Karpas-422 (cell line): ENCODE measurements at places on chromosomes 6 and 20. TPM values are rescaled to one million over a fixed set of nuclear protein-coding genes. Genes with fewer than 3 reads are reported as not detected.
A peak's percentile ranks its signal among the peaks of the same experiment; 100 is the strongest.

DNA sequence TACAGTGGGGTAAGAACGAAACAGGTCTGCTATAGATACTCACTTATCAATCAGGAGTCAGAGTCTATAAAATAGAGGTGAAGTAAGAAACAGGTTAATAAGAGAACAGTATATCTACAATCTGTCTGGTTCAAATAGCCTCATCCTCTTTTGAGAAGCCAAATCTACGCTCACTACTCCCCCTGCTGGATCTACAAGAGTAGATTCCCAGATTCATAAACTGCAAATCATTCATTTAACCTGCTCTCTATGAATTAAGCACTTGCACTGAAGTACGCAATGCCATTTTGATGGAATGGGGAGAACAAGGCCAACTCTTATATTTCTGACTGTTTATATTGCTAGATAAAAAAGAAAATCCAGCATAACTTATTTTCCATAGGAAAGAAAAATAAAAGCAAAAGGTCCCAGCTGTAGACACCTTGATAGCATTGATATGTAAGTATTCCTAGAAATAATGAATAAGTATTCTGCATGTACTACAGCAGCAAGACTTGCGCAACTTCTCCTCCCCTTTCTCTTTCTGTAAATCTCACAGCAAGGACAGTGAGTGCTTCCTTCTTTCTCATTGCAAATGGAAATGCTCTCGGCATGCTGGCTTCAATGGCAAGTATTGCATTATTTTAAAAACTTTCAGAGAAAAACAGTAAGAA, 92.3 kb downstream of the RFX6 start:
- DNase-seq: peak; percentile 83

- DNase-seq: peak; percentile 47
Observed at GRCh38 chr6:1868561-1869261, 259.0 kb downstream of the FOXC1 start.

Gene SOBP
- 16.1 and 17.8 TPM in 2 replicates for total RNA-seq

- DNase-seq: no peak
Observed at GRCh38 chr6:138970856-138971425, 17.1 kb downstream of the REPS1 start.

Gene PRDM13
- not detected in 2 replicates for total RNA-seq

Gene DZANK1
- total RNA-seq: 27.9 and 35.6 TPM in 2 replicates

Gene HACE1
- total RNA-seq: 21.5 and 41.7 TPM in 2 replicates

- no peak for DNase-seq
Observed at GRCh38 chr6:133768656-133769295, 120.1 kb upstream of the TCF21 start.

Gene PLAGL1
- 4.7 and 6.5 TPM in 2 replicates for total RNA-seq

Gene RNF144B
- 28.1 and 36.4 TPM in 2 replicates for total RNA-seq

DNA sequence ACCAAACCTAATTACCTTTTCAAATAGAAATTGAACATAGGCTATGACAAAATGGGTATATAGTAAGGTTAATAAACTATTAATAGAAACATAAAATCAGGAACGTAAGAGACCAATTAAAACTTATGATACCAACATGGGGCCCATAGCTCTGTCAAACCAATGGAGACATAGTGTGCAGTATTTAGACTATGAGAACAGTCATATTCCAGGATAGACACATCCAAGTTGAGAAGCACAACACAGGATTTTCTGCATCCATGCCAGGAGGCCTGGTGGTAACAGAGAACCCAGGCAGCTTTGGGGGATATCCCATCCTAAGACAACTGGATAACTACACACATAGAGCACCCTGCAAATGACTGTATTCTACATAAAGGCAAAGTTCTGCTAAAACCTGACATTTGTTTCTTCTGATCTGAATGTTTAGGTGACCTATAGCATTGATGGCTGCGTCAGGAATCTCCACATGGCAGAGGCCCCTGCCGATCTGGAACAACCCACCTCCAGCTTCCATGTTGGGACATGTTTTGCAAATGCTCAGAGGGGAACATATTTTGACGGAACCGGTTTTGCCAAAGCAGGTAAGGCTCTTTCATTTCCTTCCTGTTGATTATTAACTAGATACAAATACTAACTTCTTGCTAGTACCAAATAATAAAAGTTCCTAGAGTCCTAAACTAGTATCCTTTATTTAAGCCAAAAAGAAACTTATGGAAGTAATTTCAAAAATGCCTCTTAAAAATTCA, 202.7 kb downstream of the ARHGAP18 start:
- DNase-seq: no peak

DNA sequence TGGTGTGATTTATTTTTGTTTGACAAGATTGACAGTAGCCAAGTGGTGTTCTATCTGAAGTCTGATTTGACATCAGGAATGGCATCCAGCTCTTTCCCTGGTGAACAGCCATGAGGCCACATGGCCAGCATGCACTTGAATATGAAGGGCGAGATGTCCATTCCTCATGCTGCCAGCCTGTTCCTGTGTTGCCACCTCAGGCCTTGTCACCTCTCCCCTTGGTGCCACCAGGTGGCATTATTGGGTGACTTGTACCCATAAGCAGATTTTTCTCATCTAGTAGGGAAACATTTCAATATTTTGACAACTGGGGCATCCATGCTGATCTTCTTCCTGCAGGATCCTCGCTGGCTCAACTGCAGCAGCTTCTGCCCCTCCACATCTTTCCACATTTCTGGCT, 199.1 kb downstream of the ERMARD start:
- DNase-seq: peak; percentile 74

DNA sequence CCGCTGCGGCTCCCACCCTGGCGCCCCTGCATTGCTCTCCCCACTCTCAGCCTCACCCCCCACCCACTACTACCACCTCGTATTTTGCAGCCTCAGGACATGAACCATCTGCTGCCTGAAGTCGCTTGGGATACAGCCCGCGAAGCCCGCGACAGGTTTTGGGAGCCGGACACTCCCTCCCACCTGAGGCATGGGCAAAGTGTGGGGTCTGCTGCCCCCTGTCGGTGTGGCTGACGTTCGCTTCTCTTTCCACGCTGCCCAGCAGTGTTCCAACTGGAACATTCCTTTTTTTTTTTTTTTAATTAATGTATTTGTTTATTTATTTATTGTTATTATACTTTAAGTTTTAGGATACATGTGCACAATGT, 15.3 kb upstream of the LPA start:
- DNase-seq: no peak

GRCh38 chr20:9629831-9630230, 115.4 kb downstream of the LAMP5 start:
- DNase-seq: no peak

Gene SLC16A10
- total RNA-seq: 0.37 and 1.6 TPM in 2 replicates

DNA sequence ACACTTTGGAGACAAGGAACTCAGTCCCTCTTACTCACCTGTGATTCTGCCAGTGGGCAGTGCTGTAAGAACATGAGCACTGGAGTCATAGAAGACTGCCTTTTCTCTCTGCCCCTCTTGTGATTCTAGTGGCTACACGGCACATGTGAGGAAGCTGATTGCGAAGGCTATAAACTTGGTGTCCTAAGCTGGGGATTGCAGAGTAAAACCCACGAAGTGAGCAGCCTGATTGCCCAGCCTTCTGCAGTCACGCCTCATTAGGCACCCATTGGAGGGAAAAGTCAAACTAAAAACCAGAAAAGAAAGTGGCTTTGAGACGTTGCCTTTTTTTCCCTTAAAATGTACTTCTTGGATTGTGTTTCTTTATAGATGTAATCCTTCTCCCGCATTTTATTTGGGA, 748.4 kb upstream of the CHD6 start:
- DNase-seq: peak; percentile 41

Gene AVP
- total RNA-seq: not detected in 2 replicates

DNA sequence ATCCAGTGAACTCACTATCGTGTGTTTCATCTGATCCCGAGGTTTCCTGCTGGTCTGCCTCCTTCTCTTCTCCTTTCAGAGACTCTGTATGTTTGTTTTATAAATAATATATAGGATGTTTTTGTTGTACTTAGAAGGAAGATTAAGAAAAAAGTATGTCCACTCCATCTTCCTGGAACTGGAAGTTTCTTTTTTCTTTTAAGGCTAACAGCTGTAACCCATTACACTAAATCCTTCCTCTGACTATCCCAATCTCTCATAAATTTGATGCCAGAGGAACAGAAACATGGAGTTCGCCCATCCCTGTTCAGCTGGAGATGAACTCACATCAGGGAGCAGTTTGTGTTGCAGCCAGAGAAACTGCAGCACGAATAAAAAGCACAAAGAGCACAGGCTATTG, 20.7 kb downstream of the RIPK1 start:
- DNase-seq: no peak

DNA sequence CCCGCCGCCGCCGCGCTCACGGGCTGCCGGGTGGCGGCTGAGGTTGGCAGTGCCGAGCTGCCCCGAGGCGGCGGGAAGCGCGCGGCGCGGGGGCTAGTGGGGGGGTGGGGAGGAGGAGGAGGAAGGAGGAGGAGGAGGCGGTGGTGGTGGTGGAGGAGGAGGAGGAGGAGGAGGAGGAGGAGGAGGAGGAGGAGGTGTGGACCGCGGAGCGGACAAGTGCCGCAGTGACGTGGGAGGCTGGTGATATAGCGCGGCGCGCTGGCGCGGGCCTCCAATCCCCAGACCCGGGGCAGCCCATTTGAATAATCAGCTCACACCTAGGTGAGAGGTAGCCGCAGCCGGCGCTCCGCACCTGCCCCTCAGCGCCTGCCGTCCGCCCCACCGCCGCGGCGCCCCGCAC, at the start of gene FOXA2:
Gene FOXA2, minus strand, starts transcription at position 51 of the 400 bp plus-strand sequence. CDS start 294 bp downstream, outside the sequence.
- no peak for DNase-seq

- DNase-seq: no peak
Observed at GRCh38 chr6:40112350-40112749, 178.1 kb upstream of the MOCS1 start.

Gene PROKR2
- not detected in 2 replicates for total RNA-seq

- no peak for DNase-seq
Observed at GRCh38 chr6:18269717-18270116, 5.4 kb upstream of the DEK start.

GRCh38 chr20:43448748-43449535, 8.8 kb upstream of the SRSF6 start:
- DNase-seq: peak; percentile 73

DNA sequence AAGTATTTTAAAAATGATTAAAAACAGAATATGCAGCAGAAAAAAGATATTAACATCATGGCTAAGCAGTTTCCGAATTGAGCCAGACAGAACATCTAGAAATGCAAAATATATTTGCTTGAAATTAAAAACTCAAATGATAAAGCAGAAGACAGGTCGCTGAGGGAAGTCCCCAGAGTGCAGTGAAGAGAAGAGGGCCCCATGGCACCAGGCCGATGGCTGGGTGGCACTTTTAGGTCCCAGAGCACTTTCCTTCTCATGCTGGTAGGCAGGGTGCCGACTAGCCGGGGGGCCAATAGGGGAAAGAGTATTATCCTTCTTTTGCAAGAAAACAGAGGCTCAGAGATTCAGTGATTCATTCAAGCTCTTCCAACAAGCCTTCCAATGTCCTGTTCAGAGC, 58.9 kb downstream of the MYH7B start:
- peak; percentile 84 for DNase-seq

DNA sequence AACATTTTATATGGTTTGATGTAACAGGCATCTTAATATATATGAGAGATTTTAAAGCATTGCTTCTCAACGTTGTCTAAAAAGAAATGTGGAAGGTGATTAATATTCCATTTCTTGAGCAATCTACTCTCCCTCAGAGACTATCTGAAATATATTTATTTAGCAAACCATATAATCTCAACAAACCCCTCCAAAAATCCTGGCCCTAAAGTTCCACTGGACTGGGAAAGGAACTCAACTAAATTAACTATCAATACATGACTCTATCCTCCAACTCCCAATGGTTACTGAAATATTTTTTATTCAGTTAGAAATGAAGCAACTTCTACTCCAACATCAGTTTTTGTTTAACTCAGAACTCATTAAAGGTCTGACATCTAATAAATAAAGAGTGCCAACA, 6.3 kb downstream of the TASP1 start:
- DNase-seq: no peak

Gene CDS2
- 12.5 and 26.8 TPM in 2 replicates for total RNA-seq

GRCh38 chr20:59561614-59562277, 42.6 kb upstream of the PHACTR3 start:
- DNase-seq: no peak

GRCh38 chr6:25359191-25359861, 80.2 kb downstream of the CARMIL1 start:
- DNase-seq: no peak

GRCh38 chr6:138258197-138258596, 39.9 kb upstream of the PBOV1 start:
- DNase-seq: no peak

DNA sequence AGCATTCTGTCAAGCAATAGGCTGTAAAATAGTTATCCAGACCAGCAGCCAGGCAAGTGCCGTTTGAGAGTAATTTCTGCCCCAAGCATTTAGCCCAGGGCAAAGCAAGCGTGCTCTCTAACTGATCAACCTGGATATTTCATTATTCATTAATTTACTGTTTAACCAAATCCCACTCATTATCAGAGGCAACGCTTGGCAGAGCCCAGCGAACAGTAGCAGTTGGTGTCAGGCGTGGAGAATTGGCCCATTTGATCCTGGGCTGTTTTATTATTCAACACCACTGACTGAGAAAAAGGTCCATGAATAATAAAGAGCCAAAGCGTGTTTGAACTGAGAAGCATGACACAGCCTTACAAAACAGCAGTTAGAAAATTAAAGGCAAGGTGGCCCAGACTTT, 35.3 kb downstream of the TFAP2B start:
- no peak for DNase-seq

DNA sequence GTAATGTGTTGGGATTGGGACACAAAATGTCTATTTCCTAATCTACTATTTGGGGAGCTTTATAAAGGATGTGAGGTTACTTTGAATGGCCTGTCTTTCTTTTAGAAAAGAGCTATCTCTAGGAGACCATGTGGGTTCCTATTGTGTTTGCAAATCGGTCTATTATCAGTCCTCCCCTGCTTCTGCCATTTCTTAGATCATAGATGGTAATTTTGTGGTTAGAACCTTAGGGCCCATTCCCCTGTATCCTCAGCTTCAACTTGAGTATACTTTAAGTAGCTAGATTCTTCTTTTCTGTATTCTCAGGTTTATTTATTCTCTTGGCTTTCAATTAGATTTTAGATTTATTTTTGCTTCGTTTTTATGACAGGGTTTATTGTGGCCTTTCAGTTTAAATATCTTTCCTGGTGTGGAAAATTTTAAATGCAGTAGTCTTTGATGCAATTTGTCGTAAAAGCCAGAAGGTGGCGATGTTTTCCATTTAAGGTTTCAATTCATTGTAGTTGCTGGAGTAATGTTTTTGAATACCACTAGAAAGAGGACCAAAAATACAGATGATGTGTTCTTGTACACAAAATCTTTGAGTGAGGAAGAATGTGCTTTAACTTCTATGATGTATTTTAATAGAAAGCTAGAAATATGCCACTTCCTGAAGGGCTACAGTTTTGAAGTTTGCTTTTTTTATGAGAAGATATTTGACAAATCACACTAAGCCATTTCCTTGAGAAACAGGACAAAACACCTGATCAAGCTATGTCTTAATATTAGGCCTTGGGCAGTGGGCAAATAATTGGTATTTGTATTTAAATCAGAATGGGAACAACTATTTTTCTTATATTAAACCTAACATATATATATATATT, 20.3 kb downstream of the TBPL1 start:
- peak; percentile 77 for DNase-seq

Gene EYS
- total RNA-seq: not detected in 2 replicates

Gene CLIC5
- total RNA-seq: not detected in 2 replicates

GRCh38 chr6:131523988-131524673, 48.9 kb upstream of the ARG1 start:
- DNase-seq: no peak

- DNase-seq: no peak
Observed at GRCh38 chr6:14082771-14083170, 34.8 kb upstream of the CD83 start.

Gene GRM4
- not detected in 2 replicates for total RNA-seq
